Activated CD4-positive, alpha-beta memory T cell treated with anti-CD3 and anti-CD28 coated beads, Interleukin-2, amount 10 ng/mL, durations not matched to agents 7 days and 5 days (primary cell): ENCODE measurements at places on chromosomes 1 and 21. TPM values are rescaled to one million over a fixed set of nuclear protein-coding genes. Genes with fewer than 3 reads are reported as not detected.

RPE65 gene
- not detected for total RNA-seq

DCDC2B gene
- total RNA-seq, result not detected

GREM2 gene
- total RNA-seq, result 1.4 TPM

GATAD2B gene
- total RNA-seq, result 70.8 TPM

CD101 gene
- 3.6 TPM for total RNA-seq

PLA2G2F gene
- total RNA-seq, result not detected

MATN1 gene
- total RNA-seq, result not detected

NR5A2 gene
- total RNA-seq, result 0.15 TPM

GJB5 gene
- not detected for total RNA-seq

RGS13 gene
- total RNA-seq, result not detected

CBR3 gene
- total RNA-seq, result 27.3 TPM

ADAMTS5 gene
- total RNA-seq, result not detected

CYYR1 gene
- not detected for total RNA-seq

AMY2A gene
- not detected for total RNA-seq

REG4 gene
- not detected for total RNA-seq

COL18A1 gene
- 2.2 TPM for total RNA-seq

ACTL8 gene
- total RNA-seq, result not detected

ADAR gene
- total RNA-seq, result 398 TPM

CHI3L2 gene
- total RNA-seq, result 9.0 TPM

AUNIP gene
- total RNA-seq, result 5.4 TPM

MTARC1 gene
- total RNA-seq, result not detected

IL24 gene
- total RNA-seq, result not detected

GON4L gene
- 76.6 TPM for total RNA-seq

CD46 gene
- 140 TPM for total RNA-seq

ZBTB8B gene
- total RNA-seq, result not detected

ZBED6 gene
- 18.4 TPM for total RNA-seq

SLAMF7 gene
- 13.7 TPM for total RNA-seq

ITSN1 gene
- total RNA-seq, result 2.7 TPM

SLC9C2 gene
- not detected for total RNA-seq

DPT gene
- total RNA-seq, result not detected
